Fibroblast of skin of back (primary cell): ENCODE measurements at places on chromosomes 11 and 22.

DNA sequence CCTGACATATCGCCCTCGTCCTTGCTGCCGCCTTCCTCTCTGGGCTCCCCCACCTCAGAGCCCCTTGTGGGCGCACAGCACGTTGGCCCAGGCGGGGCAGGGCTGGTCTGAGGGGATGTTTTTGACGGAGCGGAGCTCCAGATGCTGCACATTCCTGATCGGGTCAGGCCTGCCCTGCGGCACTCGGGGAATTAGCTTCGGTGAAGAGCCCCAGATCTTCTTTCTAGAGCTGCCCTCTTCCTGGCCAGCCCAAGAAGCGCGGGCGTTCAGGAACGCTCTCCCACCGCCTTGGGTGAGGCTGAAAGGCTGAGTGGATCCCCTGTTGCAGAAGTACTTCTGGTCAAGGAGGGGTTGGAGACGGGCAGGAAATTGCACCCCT lies 12.1 kb downstream of the YPEL4 start:
- DNase-seq = peak; percentile 48

- peak; percentile 17 for DNase-seq
Measured at GRCh38 chr22:31586137-31586920, 75.7 kb downstream of the PISD start.

- peak; percentile 48 for DNase-seq
Measured at GRCh38 chr11:126840201-126840886, 160.2 kb downstream of the KIRREL3 start.

DNA sequence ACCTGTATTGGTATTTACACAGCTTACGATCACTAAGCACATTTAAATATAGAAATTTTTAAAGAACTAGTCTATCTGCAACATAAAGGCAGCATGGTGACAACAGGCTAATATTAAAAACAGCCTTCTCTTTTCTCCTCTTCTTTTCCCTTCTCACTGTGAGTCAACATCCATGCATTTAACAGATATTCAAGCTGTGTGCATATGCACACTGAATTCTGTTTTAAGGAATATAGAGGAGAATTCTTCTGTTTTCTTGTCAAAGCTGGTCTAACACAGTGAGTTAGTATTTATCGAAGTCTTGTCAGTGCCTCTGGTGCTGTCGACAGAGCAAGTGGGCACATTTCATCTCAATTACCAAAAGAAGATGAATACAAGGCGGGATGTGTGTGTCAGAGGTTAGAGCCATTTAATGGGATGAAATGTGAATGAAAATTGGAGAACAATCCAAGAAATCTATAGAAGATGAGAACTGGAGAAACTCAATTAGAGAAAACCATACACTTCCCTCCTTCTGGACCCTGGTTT lies 282.3 kb downstream of the FAT3 start:
- DNase-seq = peak; percentile 10

DNA sequence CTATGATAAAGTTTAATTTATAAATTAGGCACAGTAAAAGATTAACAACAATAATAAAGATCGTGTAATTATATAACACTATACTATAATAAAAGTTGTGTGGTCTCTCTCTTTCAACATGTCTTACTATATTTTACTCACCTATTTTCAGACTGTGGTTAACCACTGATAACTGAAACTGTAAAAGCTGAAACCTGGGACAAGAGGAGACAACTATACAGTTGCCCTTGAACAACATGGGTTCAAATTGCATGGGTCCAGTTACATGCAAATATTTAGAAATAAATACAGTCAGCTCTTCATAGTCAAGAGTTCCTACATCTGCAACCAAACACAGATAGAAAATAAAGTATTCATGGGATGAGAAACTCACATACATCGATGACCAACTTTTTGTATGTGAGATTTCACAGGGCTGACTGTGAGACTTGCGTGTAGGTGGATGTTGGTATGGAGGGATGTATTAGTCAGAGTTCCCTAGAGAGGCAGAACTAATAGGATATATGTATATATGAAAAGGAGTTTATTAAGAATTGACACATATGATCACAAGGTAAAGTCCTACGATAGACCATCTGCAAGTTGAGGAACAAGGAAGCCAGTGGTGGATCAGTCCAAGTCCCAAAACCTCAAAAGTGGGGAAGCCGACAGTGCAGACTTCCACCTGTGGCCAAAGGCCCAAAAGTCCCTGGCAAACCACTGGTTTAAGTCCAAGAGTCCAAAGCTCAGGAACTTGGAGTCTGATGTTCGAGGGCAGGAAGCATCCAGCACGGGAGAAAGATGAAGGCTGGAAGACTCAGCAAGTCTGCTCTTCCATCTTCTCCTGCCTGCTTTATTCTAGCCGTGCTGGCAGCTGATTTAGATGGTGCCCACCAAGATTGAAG lies 359.5 kb downstream of the INSC start:
- DNase-seq = no peak

DNA sequence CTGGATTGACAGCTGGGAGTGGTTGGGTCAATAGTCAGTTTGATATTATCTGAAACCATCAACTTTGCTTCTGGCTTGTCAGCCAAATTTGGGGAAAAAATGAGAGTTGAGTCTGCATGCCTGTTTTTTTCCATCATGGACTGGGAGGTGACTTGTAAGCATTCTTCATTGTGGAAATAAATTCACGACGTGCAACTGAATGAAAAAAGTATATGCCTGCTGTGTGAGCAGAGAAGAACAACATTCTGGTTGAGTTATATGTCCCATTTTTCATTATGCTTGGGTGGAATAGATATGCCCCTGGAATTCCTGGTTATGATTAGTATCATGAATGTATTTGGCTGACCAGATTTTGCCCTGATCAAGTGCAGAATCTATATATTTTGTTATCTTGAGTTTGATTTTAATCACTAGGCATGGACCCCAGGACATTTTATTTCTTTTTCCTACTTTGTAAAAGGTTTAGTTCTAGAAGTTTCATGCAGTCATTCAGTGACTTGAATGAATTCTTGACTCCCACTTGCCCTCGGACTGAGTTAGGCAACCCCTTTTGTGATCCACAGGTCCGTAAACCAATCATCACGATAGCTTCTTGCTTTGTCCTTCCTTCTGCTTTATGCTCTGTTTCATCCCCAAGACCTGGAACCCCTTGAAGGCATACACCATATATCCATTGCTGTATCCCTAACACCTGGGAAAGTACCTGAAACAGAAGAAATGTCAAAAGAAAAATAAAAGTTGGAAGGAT lies 205.8 kb downstream of the NAV2 start:
- peak; percentile 73 for DNase-seq

DNA sequence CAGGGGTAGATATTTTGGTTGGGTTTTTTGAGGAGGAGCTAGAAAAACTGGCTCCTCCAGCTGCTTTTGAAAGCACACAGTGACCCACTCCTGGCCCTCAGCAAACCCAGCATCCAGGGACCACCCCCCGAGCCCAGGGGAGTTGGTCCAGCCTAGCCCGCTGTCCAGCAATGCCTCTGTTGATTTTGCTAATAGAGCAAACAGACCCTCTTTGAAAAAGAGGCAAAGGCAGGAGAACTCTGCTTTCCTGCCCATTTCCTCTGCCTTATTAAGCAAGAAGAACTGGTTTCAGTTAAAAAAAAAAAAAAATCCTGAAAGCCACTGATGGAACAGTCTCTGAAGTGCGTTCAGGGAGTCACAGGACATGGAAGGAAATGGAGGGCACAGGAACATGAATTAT lies 25.3 kb downstream of the ABTB2 start:
- no peak for DNase-seq

GRCh38 chr22:50299785-50300619 lies 7.4 kb downstream of the PLXNB2 start:
- no peak for DNase-seq

DNA sequence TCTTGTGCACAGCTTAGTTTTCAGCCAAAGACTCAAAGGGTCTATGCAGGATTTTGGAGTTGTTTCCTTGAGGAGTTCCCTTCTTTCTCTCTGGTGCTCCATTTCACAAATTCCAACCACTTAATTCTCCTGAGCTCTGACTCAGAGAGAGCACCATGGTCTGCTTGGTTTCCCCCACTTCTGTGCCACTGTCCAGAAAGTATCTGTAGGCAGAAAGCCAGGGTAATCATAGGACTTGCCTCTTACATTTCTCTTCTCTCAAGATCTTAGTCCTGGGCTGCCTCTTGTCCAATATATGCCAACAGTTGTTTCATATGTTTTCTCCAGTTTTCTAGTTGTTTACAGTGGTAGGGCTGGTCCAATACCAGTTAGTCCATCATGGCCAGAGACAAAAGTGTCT lies 6.4 kb upstream of the MRGPRD start:
- DNase-seq = peak; percentile 44

DNA sequence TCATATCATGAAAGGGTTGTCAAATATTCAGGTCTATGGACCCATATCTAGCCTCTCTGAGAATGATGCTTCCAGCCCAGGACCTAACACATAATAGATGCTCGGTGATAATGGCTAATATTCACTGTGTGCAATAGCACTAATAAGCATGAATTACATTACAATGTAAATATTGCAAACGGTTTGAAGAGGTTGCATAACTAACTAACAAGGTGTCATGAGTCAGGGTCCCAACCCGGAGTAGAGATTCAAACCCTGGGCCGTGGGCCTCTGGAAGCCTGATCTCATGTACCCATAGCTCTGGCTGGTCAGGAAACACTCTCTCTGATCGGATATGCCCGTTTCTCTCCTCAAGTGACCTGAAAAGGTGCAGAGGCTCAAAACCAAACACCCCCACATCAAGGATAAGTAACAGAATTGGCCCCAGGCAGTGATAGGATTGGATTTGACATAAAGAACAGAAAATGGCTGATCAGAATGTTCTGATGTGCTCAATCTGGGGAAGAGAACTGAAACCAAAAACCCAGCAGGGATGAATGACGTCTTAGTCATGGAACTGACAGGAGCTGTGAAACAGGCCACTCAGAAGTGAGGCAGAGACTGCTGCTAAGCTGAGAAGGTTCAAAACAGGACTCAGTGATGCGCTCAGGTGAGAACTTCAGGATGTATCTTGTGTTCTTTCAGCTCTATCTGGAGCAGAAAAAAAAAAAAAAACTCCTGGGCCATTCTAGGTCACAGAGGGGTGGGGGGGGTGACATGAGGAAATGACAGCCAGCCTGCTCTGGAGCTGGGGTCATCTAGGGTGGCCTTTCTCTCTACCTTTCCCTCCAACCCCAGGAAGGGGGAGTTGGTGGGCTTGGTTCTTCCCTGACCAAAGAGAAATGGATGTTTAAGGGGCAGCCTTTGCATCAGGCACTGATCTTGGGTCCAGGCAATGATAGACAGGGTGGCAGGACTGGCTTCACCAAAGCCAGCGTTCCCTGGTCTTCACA lies 6.6 kb upstream of the KCTD17 start:
- no peak for DNase-seq

DNA sequence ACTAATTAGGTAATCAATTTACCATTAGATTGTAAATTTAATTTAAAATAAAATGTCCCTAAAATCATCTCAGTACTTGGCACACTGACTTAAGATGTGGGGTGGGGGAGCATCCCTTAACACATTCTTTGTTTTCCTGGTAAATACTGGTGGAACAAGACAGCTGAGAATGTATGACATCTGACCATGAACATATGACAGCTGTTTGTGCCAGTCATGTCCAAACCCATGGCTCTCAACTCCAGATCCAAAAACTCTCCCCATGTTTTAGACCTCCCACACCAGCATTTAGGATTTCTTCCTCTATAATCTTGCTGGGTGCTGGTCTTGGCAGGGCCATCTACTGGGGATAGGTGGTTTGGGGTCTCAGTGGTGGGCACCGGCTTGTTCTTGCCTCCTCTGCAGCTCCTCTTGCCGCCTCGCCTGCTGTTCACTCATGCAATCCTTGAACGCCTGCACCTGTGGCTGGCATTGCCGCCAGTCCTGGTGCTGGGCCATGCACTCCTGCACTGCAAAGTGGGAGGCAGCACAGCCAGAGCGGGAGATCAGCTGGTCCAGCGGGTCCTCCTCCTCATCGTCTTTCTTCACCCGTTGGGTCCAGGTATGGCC lies 3.8 kb downstream of the COA4 start:
- DNase-seq = no peak

GRCh38 chr11:102703826-102704493 lies 1.6 kb downstream of the MMP27 start:
- no peak for DNase-seq

DNA sequence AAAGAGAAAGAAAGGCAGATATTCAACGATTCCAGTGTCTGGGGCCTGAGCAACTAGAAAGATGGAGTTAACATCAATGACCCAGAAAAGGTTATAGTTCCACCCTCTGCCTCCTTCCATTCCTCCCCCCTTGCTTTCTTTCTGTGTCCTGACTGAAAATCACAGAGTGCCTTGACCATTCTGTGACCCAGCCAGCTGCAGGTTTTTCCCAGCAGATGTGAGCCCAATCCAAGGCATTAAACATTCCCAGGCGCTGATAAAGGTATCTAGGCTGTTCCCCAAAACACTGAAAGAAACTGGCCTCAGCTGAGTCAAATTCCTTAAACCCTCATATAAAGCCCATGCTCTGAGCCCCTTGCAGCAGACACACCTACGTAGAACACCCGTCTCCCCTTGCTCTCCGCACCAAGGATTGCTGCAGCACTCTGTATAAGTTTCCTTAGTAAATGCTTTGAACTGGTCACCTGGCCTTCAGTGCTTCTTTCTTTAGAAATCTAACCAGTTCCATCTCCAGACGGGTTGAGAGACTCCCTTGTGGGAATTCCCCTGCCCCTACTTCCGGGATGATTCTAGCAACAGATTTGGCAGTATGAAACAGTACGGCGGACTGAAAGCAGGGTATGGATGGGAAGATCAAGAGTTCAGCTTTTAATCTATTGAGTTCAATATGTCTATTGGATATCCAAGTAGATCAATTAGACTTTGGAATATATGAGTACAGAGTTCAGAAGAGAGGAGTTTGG lies 48.8 kb upstream of the ZC3H12C start:
- DNase-seq = no peak

DNA sequence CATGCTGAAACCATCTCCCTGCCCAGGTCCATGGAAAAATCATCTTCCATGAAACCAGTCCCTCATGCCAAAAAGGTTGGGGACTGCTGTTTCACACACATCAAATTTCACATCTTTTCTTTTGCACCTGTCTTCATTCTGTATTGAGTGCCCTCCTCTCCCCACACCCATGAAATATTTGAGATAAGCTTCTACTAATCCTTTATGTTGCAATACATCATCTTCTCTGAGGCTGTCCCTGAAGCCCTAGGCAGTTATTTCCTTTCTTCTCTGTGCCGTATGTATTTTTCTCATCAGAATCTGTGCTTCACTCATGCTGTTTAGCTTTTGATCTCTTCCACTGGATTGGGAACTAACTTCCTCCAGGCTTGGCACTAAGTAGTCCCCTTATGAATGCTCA lies 40.0 kb upstream of the RRM1 start:
- no peak for DNase-seq

- no peak for DNase-seq
Measured at GRCh38 chr11:6457581-6458320, 16.0 kb downstream of the TRIM3 start.

DNA sequence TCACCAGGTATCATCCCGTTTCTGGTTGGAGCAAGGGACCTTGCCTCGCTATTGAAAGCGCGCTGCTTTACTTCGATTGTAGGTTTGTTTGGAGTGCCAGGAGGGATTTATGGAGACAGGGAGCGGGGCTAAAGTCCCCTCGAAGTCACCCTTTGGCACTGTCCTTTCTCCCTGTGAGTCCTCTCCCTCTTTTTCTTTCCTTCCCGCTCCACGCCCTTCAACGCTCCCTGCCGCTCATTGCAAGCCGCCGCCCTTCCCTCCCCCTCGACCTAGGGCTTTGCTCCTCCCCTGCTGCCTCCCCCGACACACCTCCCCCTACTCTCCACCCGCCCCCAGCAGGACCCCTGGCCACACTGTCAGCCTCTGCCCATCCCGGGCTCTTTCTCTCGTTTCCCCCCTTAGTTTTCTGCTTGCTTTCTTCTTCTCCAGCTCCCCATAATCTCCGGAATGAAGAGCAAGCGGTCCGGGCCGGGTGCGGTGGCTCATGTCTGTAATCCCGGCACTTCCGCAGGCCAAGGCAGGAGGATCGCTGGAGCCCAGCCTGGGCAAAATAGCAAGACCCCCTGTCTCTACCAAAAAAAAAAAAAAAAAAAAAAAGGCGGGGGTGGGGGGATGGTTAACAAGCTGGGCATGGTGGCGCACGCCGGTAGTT lies 41.0 kb downstream of the AHNAK start:
- DNase-seq = no peak
